ENCODE measurements at places on chromosomes 11 and 22.
A peak's percentile ranks its signal among the peaks of the same experiment; 100 is the strongest.

DNA sequence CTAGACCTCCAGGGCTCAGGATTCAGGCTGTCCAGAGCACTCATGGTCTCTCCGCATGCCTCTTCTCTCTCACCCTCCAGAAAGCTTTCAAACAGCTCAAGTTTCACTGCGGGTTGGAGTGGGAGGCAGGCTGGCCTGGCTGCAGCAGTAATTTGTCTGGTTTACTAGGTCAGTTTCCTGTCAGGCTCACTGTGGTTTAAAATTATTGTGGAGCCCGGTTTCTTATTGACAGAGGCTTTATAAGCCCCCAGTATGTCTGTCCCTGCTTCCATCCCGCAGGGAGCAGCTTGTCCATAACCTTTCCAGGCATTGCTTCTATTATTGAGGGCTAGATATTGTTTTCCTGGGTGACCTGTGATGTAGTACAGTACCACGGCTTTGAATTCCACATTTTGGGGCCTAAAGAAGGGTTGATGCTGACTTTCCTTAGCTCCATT, 235.3 kb upstream of the SORL1-AS1 start:
- no peak for DNase-seq

DNA sequence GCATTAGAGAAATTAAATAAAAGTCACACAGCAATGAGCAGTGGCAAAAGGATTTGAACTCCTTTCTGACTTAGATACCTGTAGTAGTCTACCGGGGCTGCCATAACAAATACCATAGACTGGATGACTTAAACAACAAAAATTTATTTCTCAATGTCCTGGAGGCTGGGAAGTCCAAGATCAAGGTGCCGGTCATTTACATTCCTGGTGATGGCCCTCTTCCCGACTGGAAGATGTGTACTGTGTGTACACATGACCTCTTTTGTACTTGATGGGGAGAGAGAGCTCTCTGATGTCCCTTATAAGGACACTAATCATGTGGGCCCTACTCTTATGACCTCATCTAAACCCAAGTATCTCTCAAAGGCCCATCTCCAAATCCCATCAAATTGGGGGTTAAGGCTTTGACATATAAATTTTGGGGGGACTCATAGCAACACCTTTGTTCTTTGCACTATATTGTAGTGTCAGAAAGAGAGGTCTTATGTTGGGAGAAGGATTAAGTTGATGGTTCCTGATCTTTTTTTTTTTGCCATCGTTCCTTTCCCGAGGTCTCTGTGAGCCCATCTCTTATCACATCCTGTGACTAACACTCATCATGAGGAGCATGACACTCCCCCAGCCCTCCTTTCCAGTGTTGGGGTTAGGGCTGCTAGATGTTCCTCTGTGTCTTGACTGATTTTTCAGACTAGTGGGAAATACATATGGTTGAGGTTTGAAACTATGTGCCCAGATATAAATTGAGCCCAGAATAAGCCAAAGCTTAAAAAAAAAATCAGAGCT, 104.3 kb downstream of the TRAF6 start:
- no peak for DNase-seq

DNA sequence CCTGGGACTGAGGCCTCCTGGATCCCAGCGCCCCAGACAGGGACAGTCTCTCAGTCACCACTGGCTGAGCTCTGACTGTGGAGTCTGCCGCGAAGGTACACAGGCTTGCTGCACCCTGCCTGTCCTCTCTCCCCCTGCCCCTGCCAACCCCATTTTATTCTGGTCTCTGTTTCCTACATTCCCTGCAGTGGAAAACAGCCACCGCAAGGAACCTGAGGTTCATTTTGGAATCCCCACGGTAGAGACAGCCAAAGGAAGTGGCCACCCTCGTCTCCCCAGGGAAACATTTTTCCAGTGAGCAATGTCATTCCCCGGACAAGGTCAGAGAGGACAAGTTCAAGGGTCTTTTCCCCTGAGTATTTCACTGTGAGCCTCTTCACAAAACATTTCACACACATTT, 56.6 kb downstream of the FBXO7 start:
- DNase-seq = no peak

GRCh38 chr11:120208777-120209176, 2.1 kb upstream of the OAF start:
- DNase-seq = no peak

- no peak for DNase-seq
Observed at GRCh38 chr11:128965485-128965884, 22.8 kb upstream of the TP53AIP1 start.

DNA sequence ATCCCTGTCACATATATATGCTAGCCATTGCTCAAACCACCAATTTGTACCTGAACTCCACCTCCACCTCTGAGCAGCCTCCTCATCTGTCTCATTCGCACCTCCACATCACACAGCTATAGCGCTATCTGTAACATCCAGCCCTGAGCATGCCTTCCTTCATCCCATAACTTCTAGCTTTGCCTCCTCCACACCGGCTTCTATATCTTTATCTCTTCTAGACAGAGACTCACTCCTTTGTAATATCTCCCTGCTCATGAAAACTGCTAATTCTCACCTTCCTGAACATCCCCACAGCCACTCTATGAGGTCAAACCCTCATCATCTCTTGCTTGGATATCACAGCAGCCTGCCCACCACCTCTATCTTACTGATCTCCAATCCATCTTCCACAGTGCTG, 5.9 kb downstream of the SIAE start:
- no peak for DNase-seq

DNA sequence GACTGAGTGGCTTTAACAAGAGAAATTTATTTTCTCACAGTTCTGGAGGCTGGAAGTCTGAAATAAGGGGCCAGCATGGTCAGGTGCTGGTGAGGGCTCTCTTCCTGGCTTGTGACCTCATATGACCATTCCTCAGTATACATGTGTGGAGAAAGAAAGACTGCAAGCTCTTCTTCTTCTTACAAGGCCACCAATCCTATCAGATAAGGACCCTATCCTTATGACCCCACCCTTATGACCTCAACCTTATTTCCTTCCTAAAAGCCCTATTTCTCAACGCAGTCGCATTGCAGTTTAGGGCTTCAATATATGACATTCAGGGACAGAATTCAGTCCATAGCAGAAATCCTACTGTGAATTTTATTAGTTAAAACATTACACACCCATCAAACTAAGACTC, 124.4 kb upstream of the RAG2 start:
- DNase-seq = no peak

GRCh38 chr11:64000026-64000739, 13.9 kb downstream of the OTUB1 start:
- DNase-seq = peak; percentile 73

DNA sequence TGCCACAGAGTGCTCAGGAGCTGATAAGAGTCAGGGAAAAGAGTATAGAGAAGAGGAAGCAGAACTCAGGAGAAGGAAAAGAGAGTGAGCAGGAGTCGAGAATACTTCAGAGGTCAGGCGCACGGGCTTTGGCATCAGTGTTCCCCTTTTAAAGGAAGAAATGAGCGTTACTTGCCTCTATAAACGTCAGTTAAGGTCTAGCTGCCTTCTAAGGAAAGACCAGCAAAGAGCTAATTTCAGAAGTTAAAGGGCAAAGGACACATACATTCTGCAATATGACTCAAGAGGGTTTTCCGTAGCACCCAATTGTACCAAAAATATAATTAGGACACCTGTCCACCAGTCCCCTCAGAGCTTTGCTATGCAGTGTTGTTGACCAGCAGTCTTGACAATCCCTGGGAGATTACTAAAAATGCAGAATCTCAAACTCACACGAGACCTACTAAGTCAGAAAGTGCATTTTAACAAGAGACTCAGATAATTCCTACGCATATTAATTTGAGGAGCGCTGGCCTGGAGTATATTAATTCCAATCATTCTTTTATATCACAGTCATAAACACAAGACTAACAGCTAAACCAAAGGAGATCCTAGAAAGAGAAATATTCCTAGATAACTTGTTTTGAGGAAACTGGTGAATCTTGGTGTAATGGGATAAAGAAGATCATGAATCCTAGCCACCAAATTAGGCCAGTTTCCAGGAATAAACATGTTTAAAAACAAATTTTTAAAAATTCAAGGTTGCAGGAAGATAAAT, 249.0 kb downstream of the CADM1 start:
- DNase-seq = no peak

DNA sequence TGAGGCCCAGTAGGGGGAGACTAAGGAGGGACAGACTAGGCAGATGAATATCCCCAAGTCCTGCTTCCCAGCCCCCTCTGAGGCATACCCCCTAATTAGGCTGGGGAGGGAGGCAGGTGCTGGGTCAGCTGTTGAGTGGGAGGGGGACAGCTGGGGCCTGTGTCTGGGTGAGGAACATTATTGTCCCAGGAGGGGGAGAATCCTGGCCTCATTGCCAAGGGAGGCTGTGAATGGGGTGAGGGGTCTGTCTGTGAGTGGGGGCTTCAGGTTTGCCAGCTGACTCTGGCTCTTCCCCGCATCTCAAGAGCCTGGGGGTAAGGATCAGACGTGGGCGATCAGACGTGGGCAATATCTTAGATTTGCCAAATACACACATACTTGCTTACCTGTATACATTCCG, 2.1 kb downstream of the INPPL1 start:
- no peak for DNase-seq

GRCh38 chr22:31626427-31627150, 35.4 kb downstream of the PISD start:
- DNase-seq = no peak

- no peak for DNase-seq
Observed at GRCh38 chr11:72326151-72326848, 82.3 kb upstream of the PHOX2A start.

DNA sequence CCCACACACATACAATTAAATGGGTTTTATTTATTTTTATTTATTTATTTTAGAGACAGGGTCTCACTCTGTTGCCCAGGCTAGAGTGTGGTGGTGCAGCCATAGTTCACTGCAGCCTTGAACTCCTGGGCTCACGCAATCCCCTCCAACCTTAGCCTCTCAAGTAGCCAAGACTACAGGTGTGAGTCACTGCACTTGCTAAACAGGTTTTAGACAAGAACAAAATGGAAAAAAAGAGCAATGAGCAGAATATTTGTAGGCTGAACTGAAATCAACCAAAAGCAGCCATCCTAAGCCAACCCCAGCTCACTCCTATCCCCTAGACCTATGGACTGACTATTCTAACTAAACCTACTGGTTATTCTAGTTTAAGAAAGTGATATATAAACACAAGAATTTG, 37.8 kb downstream of the MRE11 start:
- DNase-seq = no peak

DNA sequence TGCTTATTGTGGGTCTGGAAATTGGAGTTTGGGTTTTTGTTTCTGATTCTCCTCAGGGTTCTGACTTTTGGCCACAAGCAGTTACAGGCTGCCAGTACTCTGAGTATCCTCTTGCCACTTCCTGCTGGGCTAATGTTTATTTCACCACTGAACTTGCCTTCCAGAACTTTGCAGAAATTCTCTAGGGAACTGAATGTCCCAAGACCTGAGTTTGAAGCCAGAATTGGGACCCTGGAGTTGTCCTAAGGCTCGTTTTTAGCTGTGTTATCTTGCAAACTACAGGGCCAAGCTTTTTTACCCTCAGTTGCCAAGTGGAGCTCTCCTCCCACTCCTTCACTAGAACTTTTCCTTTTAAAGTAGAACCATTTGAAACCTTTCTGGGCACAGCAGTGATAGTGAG, 89.9 kb downstream of the FAT3 start:
- no peak for DNase-seq

DNA sequence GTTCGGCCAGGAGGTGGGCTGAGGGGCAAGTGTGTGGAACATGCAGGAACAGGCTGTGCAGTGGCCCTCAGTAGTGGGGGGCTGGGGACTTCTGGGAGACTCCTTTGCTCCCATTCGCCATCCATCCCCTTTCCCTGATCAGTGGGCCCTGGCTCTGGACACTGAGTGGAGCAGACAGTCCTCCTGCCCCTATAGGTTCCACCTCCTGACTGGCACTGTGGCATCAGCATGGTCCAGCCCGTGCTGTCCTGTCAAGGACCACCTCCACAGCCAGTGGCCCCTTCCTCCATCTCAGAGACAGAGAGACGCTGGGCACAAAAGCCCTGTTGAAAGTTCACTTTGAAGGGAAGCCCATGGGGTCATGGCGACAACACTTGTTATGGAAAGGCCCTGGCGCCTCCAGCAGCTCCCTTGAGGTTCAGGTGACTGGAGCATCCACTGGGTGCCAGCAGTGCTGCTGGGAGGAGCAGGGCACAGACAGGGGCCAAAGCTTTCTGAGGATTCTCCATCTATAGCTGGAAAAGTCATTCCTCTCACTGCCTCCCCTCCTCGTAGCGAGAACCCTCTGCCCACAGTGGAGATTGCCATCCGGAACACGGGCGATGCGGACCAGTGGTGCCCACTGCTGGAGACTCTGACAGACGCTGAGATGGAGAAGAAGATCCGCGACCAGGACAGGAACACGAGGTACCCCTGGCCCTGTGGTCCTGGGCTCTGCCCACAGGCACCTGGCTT, 5.6 kb downstream of the DERL3 start:
- DNase-seq = no peak

- DNase-seq = no peak
Observed at GRCh38 chr11:83046621-83047172, 25.0 kb downstream of the RAB30 start.

GRCh38 chr11:13384908-13385640, 77.9 kb downstream of the BTBD10 start:
- peak; percentile 17 for DNase-seq

DNA sequence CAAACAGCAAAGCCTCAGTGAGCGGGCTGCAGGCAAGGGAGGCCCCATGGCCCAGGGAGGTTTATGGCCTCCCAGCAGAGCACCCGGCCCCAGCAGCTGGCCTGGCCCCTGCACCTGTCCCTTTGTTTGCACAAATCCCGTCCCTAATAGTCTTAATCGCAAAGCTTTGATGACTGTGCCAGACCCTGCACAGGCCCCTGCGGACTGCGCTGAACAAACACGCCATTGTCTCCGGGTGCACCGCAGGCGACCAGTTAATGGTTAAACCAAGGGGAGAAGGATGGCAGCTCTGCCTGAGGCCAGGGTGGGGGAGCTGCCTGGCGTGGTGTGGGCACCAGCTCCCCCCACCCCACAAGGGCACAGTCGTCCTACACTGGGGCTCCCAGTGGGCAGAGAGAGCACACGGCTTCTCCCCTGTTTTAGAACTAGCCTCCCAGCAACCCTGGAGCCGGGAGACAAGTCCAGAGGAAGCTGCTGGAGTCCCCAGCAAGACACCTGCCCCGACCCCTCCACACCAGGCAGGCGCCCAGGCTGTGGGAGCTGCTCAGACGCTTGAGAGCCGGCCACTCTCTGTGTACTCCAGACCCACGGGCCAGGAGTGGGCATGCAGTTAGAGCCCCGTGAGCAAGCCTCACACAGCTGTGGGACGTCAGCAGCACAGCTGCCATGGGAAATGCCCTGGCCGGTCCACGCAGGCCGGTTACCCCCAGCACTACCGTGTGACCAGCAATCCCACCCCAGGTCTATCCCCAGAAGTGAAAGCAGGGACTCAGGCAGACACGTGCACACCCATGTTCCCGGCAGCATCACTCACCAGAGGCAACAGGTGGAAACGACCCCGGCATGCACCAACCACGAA, 39.7 kb upstream of the TH start:
- DNase-seq = no peak

GRCh38 chr11:43376594-43376993, 17.9 kb downstream of the TTC17 start:
- DNase-seq = no peak
